ENCODE measurements at places on chromosomes 2 and 18. TPM values are rescaled to one million over a fixed set of nuclear protein-coding genes. Genes with fewer than 3 reads are reported as not detected.

The MSH2 gene
- 39.3 TPM for total RNA-seq

GRCh38 chr18:61589724-61590065 lies 256.5 kb downstream of the CDH20 start:
- H3K4me1 ChIP-seq, result no peaks in the 10 kb centered on the region
- no peak overlapping the region for H3K4me3 ChIP-seq
- peaks cover 19% of the 10 kb centered on the region for H3K27me3 ChIP-seq

DNA sequence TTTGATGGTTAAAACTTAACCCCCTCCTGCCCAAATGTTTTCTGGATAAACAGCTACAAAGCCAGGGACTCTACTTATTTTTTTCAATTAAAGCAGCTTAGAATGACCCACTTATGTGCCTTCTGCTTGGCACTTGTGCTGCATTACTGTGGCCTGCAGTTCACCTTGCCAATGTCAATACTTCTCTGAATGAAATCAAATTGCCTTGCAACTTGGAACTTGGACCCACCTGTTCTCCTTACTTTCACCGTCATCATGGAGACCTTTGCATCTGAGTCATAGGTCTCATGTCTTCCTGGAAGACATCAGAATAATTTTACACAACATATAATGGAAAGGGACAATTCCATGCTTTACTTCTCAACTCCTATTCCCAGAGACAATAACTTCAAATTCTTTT lies 92.1 kb upstream of the FHL2 start:
- peaks cover 33% of the 10 kb centered on the region for H3K27me3 ChIP-seq
- no peak overlapping the region for H3K27ac ChIP-seq
- H3K4me3 ChIP-seq, result no peak overlapping the region
- H3K4me1 ChIP-seq, result no peaks in the 10 kb centered on the region

DNA sequence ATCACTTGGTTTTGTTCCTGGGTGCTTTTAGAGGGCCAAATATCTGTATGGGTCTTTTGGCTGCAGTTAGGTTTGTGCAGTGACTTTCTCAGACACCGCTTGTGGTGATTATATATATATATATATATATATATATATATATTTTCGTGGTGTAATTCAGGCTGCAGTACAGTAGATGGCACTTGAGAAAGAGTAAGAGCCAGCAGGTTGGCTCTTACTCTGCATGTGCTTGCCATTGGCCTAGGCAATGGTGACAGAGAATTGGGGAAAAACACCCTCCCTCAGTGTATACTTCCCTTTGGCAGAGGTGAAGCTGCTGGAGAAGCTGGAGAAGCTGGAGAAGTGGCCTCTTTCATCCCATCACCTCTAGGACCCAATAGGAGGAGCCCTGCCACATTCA lies 22.2 kb upstream of the MYL1 start:
- H3K27ac ChIP-seq, result no peak overlapping the region

DNA sequence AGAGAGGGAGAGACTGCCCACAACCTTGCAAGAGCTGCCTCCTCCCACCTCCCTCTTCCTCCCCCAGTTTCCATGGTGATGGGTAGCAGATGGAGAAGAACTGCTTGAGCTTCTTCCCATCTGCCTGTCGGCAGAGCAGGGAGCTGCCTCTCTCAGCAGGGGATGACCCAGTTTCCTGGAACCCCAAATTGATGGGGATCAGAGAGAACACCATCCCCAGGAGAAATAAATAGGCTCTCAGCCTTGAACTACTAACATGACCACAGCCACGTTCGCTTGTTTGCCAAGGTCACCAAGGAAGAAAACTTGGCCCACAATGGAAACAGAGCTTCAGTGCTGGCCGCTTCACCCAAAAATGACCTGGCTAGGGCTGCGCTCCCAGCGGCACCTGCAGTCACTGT lies 82.2 kb downstream of the ADD2 start:
- H3K27ac ChIP-seq, result no peak overlapping the region
- H3K4me3 ChIP-seq, result no peak overlapping the region
- H3K4me1 ChIP-seq, result no peaks in the 10 kb centered on the region
- H3K27me3 ChIP-seq, result peaks cover 4% of the 10 kb centered on the region

GRCh38 chr18:72673242-72673641 lies 129.1 kb upstream of the CBLN2 start:
- no peaks in the 10 kb centered on the region for H3K36me3 ChIP-seq
- H3K4me3 ChIP-seq, result no peak overlapping the region
- H3K4me1 ChIP-seq, result no peaks in the 10 kb centered on the region
- DNase-seq, result no peak
- no peak overlapping the region for H3K27ac ChIP-seq

The ALPP gene
- not detected for total RNA-seq

GRCh38 chr2:200674837-200675236 lies 89.0 kb downstream of the AOX1 start:
- H3K27me3 ChIP-seq, result peaks cover 28% of the 10 kb centered on the region
- peaks cover 3% of the 10 kb centered on the region for H3K4me1 ChIP-seq
- no peaks in the 10 kb centered on the region for H3K36me3 ChIP-seq

DNA sequence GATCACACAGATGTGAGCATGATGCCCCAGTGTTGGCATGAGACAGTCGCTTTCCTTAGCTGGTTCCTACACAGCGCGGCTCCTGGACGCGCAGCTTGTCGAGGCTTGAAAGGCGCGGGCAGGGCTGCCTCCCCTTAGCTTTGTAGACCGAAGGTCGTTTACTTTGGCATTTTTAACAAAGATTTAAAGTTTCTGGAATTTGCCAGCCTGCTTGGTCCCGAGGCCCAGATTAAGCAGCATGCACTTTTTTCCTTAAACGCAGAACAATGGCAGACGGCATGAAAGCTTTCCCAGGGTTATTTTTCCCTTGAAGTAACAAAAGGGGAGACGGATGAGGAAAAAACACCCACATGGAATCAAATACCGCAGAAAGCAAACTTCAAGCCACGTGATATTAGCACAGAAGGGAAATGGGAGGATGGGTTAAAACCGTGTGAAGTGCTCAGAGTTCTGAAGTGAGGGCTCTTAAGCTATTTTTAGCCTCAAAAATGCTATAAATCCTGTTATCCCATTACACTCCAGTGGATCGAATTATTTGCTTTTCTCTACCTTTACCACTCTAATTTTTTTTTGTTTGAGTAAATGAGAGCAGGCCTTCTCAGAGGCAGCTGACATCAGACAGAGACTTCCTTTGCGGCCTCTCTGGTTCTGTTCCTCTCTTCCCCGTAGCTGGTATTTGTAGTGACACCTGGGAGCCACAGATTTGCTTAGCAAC lies 55.7 kb downstream of the NPAS2 start:
- H3K4me3 ChIP-seq, result no peak overlapping the region
- H3K36me3 ChIP-seq, result no peaks in the 10 kb centered on the region
- DNase-seq, result no peak
- H3K27me3 ChIP-seq, result no peaks in the 10 kb centered on the region

GRCh38 chr18:8423051-8423557 lies 186.1 kb upstream of the RAB12 start:
- no peaks in the 10 kb centered on the region for H3K36me3 ChIP-seq
- no peak overlapping the region for H3K4me3 ChIP-seq
- no peak overlapping the region for H3K27ac ChIP-seq
- H3K4me1 ChIP-seq, result no peaks in the 10 kb centered on the region

- H3K36me3 ChIP-seq, result no peaks in the 10 kb centered on the region
- H3K27ac ChIP-seq, result no peak overlapping the region
- DNase-seq, result no peak
- H3K4me1 ChIP-seq, result no peaks in the 10 kb centered on the region
These were observed 344.1 kb downstream of the TDRD15 start for GRCh38 chr2:21467910-21468309.

The SEMA4C gene
- 22.5 TPM for total RNA-seq

DNA sequence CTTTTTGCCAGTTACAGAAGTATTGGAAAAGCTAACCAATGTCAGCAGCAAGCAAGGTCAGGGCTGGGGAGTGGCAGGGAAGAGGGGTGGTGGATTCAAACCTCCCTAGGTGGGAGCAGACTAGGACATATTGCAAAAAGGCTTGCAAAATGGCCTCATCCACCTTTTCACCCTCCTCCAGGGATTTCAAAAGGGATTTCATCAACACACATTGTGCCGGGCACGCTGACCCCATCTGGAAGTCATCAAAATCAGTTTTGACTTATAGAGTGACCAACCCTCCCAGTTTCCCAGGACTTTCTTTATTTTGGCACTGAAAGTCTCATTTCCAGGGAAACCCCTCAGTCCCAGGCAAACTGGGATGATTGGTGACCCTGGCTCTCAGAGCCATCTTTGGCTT lies 94.7 kb downstream of the BIN1 start:
- no peak overlapping the region for H3K27ac ChIP-seq
- no peaks in the 10 kb centered on the region for H3K4me1 ChIP-seq
- no peaks in the 10 kb centered on the region for H3K36me3 ChIP-seq
- no peak for DNase-seq

Measured in activated CD4-positive, alpha-beta memory T cell treated with anti-CD3 and anti-CD28 coated beads, Interleukin-2, amount 10 ng/mL, durations not matched to agents 7 days and 5 days (primary cell).